ENCODE measurements at places on chromosomes 5 and 9.

GRCh38 chr9:26975728-26976707 is 19.8 kb downstream of the IFT74 start:
- no peak for DNase-seq

GRCh38 chr5:2575871-2576270 is 175.6 kb downstream of the IRX2 start:
- no peak for DNase-seq

GRCh38 chr5:95734906-95735305 is 3.8 kb downstream of the RHOBTB3 start:
- no peak for DNase-seq

DNA sequence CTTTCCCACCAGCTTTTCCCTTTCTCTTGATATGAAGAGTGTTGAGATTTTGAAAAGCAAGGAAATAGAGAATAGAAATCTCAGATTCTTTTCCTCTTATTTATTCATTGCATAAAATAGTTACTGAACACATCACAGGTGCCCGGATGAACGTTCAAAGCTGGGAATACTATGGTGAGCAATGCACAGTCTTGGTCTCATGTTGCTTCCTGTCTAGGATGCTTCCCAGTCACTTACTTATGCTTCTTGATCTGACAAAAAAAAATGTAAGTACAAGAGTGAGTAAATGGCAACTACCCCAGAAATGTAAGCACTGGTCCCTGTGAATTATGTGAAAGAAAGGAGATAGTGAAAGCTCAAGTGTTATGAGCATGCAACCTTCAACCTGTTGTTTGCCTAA is 153.5 kb upstream of the S1PR3 start:
- no peak for DNase-seq

GRCh38 chr9:125887172-125887571 is 140.0 kb downstream of the PBX3 start:
- DNase-seq: no peak

GRCh38 chr9:78118742-78119473 is 87.3 kb upstream of the GNAQ start:
- no peak for DNase-seq
